ENCODE measurements at places on chromosomes 2 and 18.

DNA sequence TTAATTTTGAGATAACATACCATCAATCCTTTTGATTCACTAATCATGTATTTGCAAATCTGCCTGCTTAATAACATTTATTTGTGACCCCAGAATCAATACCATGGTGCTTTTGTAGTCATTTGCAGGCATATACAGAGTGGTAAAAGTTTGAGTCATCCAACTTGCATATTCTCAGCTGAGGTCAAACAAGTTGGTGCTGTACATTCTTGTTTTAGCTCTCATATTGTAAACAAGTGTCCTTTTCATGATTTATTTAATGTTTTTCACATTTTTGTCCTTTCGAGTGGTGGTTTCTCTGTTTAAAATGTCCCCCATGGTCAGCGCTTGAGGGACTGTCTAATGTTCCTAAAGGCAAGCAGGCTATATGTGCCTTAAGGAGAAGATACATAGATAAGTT lies 17.5 kb downstream of the RAB27B start:
- no peak for DNase-seq

DNA sequence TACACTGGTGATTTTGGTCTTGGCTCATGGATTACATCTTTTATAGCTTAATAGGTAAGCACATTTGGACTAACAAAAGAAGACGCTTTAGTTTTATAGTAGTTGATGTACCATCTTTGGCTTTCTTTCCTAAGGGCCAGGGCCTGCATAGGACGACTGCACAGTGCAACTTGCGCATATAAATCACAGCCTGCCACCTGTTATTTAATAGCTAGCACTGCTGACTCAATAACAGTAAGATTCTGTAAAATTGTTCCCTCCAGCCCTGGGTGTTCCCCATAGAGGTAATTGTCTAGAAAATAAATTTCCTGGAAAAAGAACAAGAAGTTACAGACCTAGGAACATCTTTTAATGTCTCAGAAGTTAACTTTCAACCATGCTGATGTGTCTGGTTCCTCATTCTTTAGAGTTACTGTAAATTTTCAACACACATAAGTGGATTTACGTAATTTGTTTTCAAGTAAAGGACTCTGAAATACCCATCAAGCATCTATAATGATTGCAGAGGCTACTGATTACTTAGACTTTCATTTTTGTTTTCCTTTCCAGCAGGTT lies 594.2 kb upstream of the NXPH2 start:
- DNase-seq, result no peak

- DNase-seq, result no peak
These were observed at the start of gene VPS54 for GRCh38 chr2:64019083-64019974. Gene VPS54, minus strand, starts transcription at chr2:64019428. Its CDS starts 35,429 bp downstream, at chr2:63983999.

- DNase-seq, result no peak
These were observed 22.1 kb downstream of the FIGN start for GRCh38 chr2:163713534-163714311.

Data from brain pericyte (primary cell).